Astrocyte (in vitro differentiated cells and primary cell): ENCODE measurements at places on chromosomes 12 and 14. TPM values are rescaled to one million over a fixed set of nuclear protein-coding genes. Genes with fewer than 3 reads are reported as not detected.

CPNE8 gene
- 9.1 and 9.4 TPM in 2 replicates for total RNA-seq

- no peaks in the 10 kb centered on the region for H3K4me1 ChIP-seq
- H3K36me3 ChIP-seq: no peaks in the 10 kb centered on the region
- no peak overlapping the region for H3K4me3 ChIP-seq
- no peak overlapping the region for H3K27ac ChIP-seq
- no peak for DNase-seq
Measured at GRCh38 chr14:75562489-75562888, 15.9 kb upstream of the FLVCR2 start.

GRCh38 chr12:19744705-19745218 lies 305.5 kb downstream of the AEBP2 start:
- DNase-seq: peak; percentile 94
- H3K27ac ChIP-seq: peak overlapping the region; percentile 34
- no peaks in the 10 kb centered on the region for H3K36me3 ChIP-seq
- no peaks in the 10 kb centered on the region for H3K27me3 ChIP-seq

DNA sequence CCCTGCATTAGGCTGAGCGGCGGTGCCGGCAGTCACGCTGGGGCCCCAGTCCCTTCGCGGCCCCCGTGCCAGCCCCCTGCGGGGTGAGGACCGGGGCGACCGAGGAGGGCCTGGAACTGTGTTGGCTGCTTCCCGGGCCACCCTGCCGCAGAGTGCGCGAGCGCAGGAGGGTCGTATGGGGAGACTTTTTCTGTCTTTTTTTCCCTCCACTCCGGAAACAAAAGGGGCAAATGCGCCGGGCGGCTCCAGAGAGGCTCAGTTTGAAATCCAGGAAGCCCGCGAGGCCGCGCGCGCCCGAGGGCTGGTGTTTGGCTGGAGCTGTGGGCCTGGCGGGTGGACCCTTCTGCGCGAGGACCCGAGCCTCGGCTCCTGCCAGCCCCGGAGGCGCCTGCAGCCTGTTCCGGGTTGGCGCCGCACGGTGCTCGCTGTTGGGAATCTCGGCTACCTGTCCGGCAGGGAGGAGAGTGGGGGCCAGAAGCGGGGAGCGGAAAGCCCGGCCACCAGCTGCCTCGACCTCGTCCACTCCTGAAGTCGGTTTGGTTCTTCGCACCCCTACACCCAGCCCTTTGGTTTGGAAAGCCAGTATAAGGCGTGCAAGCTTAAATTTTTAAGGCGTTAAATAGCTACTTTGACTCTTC lies 638 bp downstream of the PLEKHG3 start:
- peaks cover 50% of the 10 kb centered on the region for H3K4me1 ChIP-seq
- H3K36me3 ChIP-seq: no peaks in the 10 kb centered on the region
- peak overlapping the region; percentile 60 for H3K27ac ChIP-seq

GRCh38 chr12:112190231-112191025 lies 65.1 kb downstream of the TRAFD1 start:
- H3K27me3 ChIP-seq: no peaks in the 10 kb centered on the region
- peaks cover 23% of the 10 kb centered on the region for H3K36me3 ChIP-seq
- no peak overlapping the region for H3K27ac ChIP-seq
- DNase-seq: no peak
- H3K4me3 ChIP-seq: no peak overlapping the region

LTBP2 gene
- total RNA-seq: 162 and 196 TPM in 2 replicates

GRCh38 chr12:5455045-5455444 lies 23.1 kb downstream of the NTF3 start:
- peaks cover 17% of the 10 kb centered on the region for H3K4me1 ChIP-seq
- H3K4me3 ChIP-seq: no peak overlapping the region
- H3K27me3 ChIP-seq: no peaks in the 10 kb centered on the region
- H3K27ac ChIP-seq: no peak overlapping the region
- no peak for DNase-seq

ABCD2 gene
- total RNA-seq: 0.09 TPM in 1 of 2 replicates, not detected in the other

DNA sequence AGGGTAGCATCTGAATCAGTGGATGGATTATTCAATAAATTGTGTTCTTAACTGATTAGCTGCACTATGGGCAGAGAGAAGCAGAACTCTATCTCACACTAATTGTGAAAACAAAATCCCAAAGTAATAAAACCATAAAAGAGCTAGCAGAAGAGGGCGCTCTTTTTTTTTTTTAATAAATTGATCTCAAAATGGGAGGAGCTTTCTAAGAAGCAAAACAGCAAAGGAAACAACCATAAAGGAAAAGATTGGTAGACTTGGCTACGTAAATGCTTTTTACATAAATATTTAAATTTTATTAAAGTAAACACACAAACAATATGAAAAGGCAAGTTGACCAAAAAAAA lies 1.5 kb upstream of the TM7SF3 start:
- no peaks in the 10 kb centered on the region for H3K36me3 ChIP-seq
- no peaks in the 10 kb centered on the region for H3K27me3 ChIP-seq
- H3K4me3 ChIP-seq: no peak overlapping the region

DNA sequence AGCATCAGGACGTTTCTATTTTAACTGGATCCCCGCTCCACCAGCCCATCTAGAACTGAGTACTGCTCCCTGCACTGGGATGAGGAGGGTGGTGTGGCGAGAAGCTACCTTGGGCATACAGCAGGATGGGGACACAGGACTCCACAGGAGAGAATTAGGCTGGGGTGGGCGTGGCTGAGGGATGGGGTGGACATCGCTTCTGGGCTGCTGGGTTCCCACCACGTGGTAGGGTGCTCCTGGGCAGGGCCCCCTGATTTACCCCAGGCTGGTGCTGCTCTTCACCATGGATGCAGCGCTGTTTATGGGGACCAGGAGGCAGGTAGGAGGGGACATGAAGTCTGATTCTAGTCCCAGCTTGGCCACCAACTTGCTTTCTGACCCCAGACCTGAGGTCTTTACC lies 41.9 kb downstream of the VDR start:
- no peak overlapping the region for H3K4me3 ChIP-seq
- H3K36me3 ChIP-seq: no peaks in the 10 kb centered on the region
- no peaks in the 10 kb centered on the region for H3K27me3 ChIP-seq
- H3K27ac ChIP-seq: no peak overlapping the region
- DNase-seq: no peak
- peaks cover 7% of the 10 kb centered on the region for H3K4me1 ChIP-seq

TAS2R14 gene
- total RNA-seq: 1.7 and 2.0 TPM in 2 replicates

DNA sequence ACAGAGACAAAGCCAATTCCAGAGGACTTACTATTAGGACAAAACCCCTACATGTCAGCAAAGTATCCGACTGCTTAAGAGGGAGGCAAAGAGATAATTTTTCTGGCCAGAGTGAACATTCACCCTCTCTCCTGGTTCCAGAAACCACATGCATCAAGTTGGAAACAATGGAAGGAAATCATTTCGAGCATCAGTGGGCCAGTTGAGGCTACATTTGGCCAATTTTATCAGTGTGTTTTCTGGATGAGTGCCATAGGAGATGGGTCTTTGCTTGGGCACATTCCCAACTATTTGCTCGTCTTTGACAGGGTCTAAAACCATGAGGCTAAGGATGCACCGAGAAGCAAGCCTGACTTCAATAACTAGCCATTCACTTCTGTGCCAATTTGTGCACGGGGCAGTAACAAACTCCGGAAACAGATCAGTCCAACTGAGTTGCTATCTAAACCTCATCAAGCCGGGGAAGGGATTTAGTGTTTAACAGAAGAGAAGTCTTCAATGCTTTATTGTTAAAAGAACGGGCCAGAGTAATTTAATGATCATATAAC lies 17.4 kb downstream of the EGLN3 start:
- DNase-seq: no peak
- no peaks in the 10 kb centered on the region for H3K36me3 ChIP-seq
- peaks cover 3% of the 10 kb centered on the region for H3K27me3 ChIP-seq
- peaks cover 4% of the 10 kb centered on the region for H3K4me1 ChIP-seq

GRCh38 chr14:62453226-62453625 lies 592.0 kb downstream of the KCNH5 start:
- no peak for DNase-seq
- H3K27me3 ChIP-seq: no peaks in the 10 kb centered on the region
- no peak overlapping the region for H3K4me3 ChIP-seq
- H3K4me1 ChIP-seq: no peaks in the 10 kb centered on the region
- no peaks in the 10 kb centered on the region for H3K36me3 ChIP-seq

DNA sequence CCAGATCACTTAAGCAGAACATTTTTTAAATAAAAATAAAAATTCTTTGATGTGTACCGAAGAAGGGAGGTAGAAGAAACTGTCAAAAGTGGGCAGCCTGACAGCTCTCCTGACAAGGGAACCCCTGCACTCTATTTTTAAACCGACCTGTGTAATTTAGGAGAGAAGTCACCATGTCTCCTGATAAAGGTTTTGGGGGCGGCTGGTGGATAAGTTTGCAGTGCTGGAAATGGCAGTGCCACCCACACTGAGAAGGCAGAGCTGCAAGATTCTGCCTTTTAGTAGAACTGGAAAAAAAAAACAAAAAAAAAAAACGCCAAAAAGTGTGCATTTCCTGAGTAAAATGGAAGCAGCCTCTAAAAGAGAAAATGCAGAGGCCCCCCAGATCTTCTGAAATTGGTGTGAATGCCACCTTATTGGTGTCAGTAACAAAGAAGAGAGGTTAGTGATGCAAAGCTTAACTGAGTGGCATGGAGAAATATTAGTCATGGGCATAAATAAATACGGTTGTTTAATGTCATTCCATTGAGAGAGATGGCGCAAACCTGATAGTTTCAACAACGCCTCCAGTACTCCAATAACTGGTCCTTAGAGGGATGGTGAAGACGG lies 24.7 kb downstream of the DUSP6 start:
- H3K4me3 ChIP-seq: no peak overlapping the region
- no peaks in the 10 kb centered on the region for H3K4me1 ChIP-seq
- H3K36me3 ChIP-seq: no peaks in the 10 kb centered on the region
- no peak for DNase-seq
- no peaks in the 10 kb centered on the region for H3K27me3 ChIP-seq

DNA sequence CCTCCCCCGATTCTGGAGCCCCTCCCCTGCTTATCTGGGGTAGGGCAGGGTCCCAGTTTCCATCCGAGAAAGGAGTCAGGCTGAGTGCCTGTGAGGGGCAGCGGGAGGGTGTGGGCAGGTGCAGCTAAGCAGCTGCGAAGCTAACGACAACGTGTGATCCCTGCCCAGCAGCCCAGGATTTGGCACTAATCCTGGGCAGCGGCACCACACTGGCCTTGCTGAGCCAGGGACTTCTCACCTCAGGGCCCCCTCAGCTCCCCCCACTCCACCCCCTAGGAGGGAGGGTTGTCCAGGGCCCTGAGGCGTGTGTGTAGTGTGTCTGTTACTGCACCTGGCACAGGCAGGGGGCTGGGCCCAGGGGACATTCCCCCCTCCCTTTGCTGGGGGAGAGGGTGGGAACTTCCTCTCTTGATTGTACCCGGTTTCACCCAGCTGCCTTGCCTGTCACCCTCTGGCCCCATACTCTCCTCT lies 1.8 kb downstream of the SMIM41 start:
- DNase-seq: no peak
- H3K36me3 ChIP-seq: peaks cover 15% of the 10 kb centered on the region
- no peaks in the 10 kb centered on the region for H3K27me3 ChIP-seq
- no peak overlapping the region for H3K4me3 ChIP-seq
- peaks cover 15% of the 10 kb centered on the region for H3K4me1 ChIP-seq

DNA sequence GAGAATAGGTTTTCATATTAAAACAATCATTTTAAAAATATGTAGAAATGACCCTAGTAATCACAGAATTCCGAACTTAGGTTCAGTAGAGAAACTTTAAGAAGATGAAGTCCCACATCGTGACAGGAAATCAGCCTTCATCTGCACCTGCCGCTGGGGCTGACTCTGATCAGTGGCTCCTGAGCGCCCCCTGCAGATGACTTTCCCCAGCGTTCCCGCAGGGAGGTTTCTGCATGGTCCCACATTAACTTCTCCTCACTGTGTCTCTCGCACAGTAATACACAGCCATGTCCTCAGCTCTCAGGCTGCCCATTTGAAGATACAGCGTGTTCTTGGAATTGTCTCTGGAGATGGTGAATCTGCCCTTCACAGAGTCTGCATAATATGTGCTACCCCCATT lies 1131.1 kb downstream of the TMEM121 start:
- no peaks in the 10 kb centered on the region for H3K36me3 ChIP-seq
- DNase-seq: no peak
- no peaks in the 10 kb centered on the region for H3K4me1 ChIP-seq
- H3K4me3 ChIP-seq: no peak overlapping the region
- no peaks in the 10 kb centered on the region for H3K27me3 ChIP-seq

DNA sequence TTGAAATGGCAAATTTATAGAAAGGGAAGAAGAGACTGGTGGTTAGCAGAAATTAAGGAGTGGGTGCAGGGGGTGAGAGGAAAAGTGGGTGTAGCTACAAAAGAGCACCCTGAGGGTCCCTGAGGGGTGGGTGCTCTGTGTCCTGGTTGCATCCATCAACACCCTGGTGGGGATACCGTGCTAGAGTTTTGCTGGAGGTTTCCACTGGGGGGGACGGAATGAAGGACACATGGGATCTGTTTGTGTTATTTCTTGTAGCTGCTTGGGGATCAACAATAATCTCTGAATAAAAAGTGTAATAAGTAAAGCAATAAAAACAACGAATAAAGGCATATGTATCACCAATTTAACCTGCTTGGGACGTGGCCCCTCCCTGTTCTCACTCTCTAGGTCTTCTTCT lies 175.3 kb downstream of the KIF26A start:
- no peak for DNase-seq
- H3K27ac ChIP-seq: no peak overlapping the region
- H3K4me3 ChIP-seq: no peak overlapping the region
- H3K36me3 ChIP-seq: no peaks in the 10 kb centered on the region
- no peaks in the 10 kb centered on the region for H3K27me3 ChIP-seq

DNA sequence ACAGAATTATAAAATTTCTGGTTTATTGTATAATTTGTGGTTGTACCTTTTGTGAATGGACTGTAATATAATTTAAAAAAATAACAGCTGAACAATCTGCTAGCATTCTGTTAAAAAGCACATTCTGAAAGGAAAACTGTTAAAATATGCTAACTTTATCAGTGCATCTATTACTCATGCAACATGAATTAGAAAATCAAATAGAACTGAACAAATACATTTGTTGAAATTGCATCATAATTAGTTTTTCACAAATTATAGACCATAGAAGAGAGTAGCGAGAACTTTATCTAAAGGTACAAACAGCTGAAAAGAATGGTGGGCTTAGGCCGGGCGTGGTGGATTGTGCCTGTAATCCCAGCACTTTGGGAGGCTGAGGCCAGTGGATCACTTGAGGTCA lies 33.0 kb downstream of the PTPN21 start:
- no peak overlapping the region for H3K27ac ChIP-seq
- peak; percentile 32 for DNase-seq
- no peaks in the 10 kb centered on the region for H3K27me3 ChIP-seq
- H3K36me3 ChIP-seq: peaks cover 4% of the 10 kb centered on the region
- H3K4me1 ChIP-seq: peaks cover 8% of the 10 kb centered on the region
- no peak overlapping the region for H3K4me3 ChIP-seq

DNA sequence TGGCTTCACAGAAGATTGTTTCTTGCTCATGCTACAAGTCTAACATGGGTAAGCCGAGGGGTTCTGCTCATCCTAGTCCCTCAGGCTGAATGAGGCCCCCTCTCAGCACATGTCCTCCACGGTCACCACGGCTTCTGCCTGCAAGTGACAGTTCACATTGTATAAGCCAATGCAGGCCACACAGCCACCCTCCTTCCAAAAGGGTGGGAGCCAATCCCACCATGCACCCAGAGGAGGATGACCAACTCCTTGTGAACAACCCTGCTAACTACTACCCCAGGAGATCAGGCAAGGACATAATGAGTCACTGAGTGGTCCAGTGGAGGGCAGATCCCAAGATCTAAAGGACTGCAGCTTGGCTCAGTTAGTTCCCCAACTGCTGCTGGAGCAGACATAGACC lies 6.1 kb downstream of the SPRING1 start:
- H3K4me3 ChIP-seq: no peak overlapping the region
- peaks cover 7% of the 10 kb centered on the region for H3K36me3 ChIP-seq
- H3K4me1 ChIP-seq: peaks cover 6% of the 10 kb centered on the region
